ENCODE measurements at places on chromosomes 3 and 15.

- no peak for DNase-seq
These were observed 1032.1 kb downstream of the NTRK3 start for GRCh38 chr15:87224404-87224803.

DNA sequence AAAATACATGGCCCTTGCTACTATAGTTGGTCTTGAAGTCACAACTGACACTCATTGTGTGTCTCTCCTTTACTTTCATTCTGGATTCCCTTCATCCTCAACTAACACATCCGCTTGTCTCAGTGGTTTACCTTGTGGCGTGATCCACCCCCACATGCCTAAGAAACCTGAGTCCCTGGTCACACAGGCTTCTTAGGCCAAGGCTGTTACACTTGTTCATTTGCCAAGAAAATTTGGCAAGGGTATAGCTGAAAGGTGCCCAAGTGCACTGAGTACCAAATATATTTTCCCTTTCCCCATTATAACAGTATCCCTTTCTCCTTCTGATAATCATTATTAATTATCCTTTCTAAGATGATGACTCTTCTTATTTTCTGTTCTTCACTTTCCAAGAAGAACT lies 207.6 kb upstream of the STAC start:
- no peak for DNase-seq

DNA sequence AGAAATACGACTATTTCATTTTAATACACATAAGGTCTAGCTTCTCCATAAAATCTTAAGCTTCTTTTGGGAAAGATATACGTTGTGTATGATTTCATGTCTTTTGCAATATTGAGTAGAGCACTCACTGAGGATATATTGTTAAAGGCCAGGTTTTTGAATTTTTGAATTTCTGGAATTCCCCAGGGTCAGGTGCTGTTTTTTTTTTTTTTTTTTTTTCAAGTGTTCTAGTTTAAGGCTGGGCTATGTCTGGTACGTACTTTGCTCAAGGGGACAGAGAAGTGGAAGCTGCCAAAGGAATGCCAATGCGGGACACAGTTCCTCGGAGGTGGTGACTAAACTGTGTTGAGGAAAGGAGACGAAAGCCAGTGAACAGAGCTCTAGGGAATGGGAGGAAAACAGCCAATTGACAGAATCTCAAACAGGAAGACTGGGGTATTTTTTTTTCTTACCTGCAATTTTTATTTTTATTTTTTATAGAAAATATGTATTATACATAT lies 510.5 kb upstream of the CBLB start:
- no peak for DNase-seq

DNA sequence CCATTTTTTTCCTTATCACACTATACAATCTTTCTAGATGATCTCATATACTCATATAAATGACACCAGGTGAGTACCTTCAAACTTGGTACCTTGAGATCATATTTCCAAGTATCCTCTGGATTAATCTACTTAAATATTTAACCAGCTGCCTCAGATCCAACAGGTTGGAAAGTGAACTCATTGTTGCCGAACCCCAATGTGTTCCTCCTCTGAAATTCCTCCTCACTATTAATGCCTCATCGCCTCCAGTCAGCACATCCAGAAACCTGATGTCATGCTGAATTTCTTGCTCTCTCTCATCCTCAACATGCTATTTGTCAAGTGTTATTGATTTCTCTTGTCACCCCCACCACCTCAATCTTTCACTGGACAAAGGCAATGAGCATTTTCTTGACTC lies 221.8 kb downstream of the FMN1 start:
- DNase-seq = no peak

GRCh38 chr15:72155003-72155621 lies 36.9 kb downstream of the SENP8 start:
- DNase-seq = no peak

Data from GM04504 (cell line).